ENCODE measurements at places on chromosomes 11 and 22.
A peak's percentile ranks its signal among the peaks of the same experiment; 100 is the strongest.

DNA sequence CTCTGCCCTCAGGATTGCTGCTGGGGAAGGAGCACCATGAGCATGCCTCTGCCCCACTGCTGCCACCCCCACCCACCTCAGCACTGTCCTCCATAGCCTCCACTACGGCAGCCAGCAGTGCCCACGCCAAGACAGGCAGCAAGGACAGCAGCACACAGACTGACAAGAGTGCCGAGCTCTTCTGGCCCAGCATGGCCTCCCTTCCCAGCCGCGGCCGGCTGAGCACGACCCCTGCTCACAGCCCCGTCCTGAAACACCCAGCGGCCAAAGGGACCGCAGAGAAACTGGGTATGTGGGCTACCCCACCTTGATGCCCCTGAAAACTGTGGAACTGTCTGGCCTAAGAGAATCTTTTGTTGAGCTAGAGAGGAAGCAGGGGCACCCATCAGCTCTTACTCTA is 101.0 kb downstream of the AMOTL1 start:
- DNase-seq: no peak

DNA sequence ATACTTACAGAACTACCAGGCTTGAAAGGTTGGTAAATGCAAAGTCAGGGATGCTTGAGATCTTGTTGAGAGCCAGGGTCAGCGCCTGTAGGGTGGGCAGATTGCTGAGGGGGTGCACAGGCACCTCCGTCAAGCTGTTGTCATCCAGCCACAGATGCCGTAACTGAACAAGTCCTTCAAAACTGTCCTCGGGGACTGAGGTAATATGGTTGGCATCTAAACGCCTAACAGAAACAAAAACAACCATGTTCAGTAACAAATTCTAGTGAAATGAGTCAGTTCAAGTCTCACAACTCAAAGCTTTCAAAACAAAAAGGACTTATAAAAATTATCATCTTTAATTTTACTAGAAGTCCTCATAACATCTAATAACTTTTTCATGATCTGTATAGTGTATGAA is 22.2 kb upstream of the CCDC34 start:
- peak; percentile 91 for DNase-seq

DNA sequence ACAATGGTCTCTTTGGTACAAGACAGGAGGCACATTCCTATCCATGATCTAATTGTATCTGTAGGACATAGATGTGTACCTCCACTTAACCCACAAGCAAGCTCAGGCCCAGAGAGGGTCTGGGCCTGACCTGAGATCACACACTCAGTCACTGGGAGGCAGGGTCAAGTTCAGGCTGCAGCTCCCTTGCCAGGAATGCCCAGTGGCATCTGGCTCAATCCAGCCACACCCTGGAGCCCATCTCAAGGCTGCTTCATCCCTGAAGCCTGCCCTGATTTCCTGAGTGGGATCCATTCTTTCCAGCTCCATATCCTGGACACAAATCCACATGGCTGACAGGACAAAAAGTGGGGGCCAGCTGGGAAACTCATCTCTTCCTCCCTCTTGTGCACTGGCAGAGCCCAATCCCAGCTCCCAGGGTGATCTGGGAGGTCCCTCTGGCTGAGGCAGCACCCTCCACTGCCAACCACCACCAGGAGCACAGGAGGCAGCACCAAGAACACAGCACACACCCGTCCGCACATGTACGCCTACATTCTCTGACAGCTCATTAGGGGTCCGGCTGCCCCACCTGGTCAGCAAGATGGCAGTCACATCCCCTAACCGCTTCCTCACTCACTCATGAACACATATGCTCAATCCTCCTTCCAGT is 39.2 kb upstream of the KLHL35 start:
- no peak for DNase-seq

GRCh38 chr22:48757581-48757980 is 1070.1 kb downstream of the BRD1 start:
- no peak for DNase-seq

GRCh38 chr11:119728211-119728626 is 781 bp downstream of the NECTIN1 start:
- no peak for DNase-seq

DNA sequence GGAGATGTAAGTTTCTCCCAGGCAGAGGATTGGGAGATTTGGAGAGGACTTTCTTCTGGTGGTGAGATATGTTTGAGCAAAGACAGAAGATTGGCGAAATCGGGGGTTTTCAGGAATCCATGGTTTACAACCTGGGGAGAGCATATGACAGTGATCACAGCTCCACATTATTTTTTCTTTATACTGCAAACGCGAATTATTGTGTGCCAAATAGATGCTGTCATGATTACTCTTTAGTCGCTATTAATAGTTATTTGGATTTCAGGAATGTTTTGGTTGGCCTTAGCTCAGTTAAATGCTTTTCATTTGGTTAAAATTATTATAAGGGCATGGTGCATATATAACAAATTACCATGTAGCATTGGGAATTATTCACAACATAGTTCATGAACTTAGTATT is 15.2 kb downstream of the ATXN10 start:
- peak; percentile 60 for DNase-seq

GRCh38 chr11:9777066-9777465 is 113.2 kb downstream of the SWAP70 start:
- DNase-seq: no peak

GRCh38 chr11:107331728-107332127 is 125.9 kb downstream of the CWF19L2 start:
- DNase-seq: no peak

DNA sequence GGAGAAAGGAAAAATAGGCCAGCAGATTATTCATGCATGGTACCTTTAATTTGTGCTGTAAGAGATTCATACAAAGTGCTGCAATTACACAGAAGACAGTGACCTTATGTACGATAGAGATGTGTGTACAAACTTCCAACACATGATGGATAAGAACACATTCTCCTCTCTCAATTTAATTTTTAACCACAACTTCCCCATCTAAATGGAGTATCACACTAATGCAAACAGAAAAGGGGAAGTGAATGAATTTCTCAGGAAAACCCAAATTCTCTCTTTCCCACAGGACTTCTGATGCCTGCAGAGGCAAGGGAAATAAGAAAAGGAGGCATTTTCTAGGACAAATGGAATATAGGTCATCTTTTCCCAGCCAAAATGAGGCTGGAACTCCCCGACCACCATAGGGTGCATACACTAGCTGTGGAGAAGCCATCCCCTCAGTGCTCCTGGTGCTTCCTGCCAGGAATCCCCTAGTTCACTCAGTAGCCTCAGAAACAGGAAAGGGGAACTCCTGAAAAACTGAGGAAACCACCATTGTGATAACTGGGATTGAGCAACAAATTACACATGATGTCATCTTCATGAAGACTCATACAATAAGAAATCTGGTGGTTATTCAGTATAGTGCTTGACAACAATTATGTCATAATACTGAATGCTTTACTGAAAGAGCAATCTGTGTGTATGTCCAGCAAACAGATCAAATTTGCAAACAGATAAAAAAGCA is 22.4 kb downstream of the MMP10 start:
- DNase-seq: peak; percentile 72

- DNase-seq: no peak
These were observed 259.2 kb upstream of the ANO3 start for GRCh38 chr11:26072614-26073153.

DNA sequence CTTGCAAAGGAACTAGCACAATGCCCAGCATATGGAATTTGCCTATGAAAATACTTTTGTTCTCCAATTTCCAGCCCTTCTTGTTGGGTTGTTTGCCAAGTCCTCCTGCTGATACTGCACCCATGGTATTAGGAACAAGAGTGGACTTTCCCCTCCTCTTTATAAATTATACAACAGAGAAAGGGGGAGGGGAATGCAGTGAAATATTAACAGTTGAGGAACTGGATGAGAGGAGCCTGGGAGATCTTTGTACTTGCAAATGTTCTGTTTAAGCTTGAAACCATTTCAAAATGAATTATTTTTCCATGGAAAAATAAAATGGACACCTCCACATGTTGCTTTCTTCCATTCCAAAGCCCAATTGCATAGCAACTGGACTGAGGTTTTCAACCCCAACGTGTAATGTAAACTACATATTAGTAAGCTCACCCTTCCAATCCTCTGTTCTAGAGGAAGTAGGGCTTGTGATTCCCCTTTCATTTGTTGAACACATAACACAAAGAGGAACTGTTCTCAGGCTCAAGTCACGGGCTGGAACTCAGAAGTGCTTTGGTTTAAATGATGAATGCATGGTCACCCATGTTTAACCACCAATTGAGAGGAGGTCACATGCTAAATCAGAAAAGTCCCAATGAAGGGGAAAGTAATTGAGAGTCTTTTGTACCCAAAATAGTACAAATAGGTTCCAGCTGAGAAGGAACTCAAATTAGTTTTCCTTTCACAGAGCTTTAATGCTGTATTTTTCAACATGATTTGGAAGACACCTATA is 66.2 kb upstream of the ZC3H12C start:
- no peak for DNase-seq

GRCh38 chr22:32204856-32205722 is at the start of gene RFPL2:
Gene RFPL2, minus strand, starts transcription at chr22:32205073. Its CDS starts 2,622 bp downstream, at chr22:32202451.
- DNase-seq: peak; percentile 62

DNA sequence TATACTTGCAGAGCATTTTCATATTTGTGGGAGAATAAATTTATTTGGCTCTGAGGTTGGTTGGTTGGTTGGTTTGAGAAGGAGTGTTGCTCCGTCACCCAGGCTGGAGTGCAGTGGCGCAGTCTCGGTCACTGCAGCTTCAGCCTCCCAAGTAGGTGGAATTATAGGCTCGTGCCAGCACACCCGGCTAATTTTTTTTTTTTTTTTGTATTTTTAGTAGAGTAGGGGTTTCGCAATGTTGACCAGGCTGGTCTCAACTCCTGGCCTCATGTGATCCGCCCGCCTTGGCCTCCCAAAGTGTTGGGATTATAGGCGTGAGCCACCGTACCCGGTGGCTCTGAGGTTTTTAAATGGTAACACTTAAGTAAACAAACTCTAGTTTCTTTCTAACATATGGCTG is 161.1 kb downstream of the TEAD1 start:
- no peak for DNase-seq

DNA sequence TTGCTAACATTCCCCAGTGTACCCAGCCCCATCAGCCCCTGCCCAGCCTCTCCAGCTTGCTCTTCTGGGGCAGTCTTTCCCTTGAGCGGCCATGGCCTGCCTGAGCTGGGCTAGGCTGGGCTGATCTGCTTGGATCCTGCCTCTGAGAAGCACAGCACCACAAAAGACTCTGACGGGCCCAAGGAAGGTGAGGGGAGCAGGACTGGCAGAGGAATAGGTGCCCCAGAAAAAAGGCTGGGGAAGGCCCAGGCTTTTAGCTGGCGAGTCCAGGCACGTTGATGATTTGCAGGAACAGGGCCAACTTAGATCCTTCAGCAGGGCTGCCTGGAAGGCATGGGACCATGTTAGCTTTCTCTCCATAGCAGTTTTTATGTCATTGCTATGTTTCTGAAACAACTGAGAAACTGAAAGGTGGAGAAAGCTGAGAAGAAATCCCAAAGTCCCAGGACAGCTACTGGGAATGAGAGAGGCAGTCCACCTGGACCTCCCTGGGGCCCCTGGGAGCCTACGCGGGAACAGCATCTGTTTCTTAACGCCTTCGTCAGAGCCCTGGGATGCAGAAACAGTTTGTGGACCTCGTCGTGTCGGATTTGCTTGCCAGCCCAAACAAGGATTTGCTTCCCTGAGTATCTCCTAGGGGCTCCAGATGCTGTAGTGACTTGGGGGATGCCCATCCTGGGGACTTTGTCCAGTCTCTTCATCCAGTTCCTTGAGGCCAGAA is 24.4 kb upstream of the FXYD6 start:
- DNase-seq: no peak

DNA sequence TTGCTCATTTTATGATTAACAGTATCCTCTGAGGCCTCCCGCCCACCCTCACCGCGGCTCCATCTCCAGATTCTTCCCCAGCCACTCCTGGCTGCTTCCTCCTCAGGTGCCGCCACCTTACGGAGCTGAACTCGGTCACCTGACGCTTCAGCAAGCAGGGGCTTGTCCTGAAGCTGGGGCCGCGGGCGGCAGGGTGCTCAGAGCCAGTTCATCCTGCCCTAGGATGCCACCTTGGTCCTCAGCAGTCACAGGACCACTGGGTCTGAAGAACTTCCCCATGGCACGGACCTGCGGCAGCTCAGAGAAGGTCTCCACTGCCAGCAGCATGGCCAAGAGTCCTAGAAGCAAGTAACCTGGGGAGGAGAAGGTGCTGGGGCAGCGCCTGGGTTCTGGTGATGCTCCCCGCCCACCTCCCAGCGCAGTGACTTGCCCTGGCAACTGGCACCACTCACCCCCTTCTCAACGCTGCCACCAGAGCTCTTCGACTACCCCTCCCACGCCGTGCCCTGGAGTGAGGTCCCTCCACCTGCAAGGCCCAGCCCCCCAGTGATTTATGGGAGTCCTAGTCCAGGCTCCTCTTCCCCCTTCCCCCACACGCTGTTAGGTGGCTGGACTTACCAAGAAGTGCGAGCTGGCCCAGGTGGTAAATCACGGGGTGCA is 2.6 kb downstream of the KCNK7 start:
- DNase-seq: no peak

GRCh38 chr22:49760280-49760629 is 67.4 kb downstream of the BRD1 start:
- no peak for DNase-seq

DNA sequence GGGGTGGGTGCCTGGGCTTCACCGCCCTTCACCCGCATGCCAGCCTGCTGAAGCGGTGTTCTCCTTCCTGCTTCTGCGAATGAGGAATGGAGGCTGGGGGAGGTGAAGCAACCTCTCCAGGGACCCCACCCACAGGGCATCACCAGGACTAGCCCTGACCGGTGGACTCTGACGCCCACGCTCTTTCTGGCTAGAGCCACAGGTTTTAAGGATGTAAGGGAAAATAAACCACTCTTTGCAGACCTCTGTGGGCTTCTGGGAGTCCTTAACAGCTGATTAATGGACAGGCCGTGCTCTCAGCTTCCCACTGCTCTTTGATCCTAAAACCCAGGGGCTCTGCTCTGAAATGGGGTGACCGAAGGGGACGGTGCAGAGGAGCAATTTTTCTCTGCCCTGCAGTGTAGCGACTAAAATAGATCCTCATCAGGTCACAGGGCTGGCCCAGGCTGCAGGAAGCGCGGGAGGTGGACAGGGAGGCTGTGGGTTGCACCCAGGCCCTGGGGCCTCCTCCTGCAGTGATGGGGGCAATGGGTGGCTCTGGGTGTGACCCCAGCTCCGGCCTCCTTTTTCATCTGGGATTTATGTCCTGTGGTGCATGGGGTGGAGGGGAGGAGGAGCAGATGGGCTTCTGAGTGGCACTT is 127.4 kb downstream of the CACNA1I start:
- DNase-seq: no peak

GRCh38 chr11:126115816-126116331 is 53.2 kb upstream of the CDON start:
- DNase-seq: peak; percentile 68
